ENCODE measurements at places on chromosomes 1 and 21.

GRCh38 chr1:44777969-44778635 is 2.8 kb downstream of the RPS8 start:
- H3K4me3 ChIP-seq, result peak overlapping the region; percentile 94
- peak overlapping the region; percentile 91 for H3K27ac ChIP-seq

DNA sequence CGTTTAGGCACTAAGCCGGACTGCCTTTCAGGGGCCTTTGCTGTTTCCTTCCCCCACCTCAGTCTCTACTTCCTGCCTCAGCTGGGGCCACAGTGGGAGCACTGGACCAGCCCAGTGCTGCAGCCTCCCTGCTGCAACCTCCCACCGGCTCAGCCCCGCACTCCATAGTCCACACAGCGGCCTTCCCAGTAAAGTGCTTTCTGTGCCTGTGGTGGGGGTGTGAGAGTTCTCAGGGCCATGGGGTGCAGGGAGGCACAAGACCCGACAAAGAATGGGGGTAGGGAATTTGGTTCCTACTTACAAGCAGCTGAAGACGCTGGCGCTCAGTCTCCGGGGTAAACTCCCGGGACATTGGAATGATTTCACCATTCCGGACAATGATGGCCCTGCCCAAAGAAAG is 3.5 kb downstream of the PPM1J start:
- DNase-seq, result no peak
- no peaks in the 10 kb centered on the region for H3K36me3 ChIP-seq
- H3K27ac ChIP-seq, result no peak overlapping the region
- no peak overlapping the region for H3K4me3 ChIP-seq
- H3K27me3 ChIP-seq, result peaks cover 81% of the 10 kb centered on the region
- peaks cover 11% of the 10 kb centered on the region for H3K4me1 ChIP-seq

- H3K36me3 ChIP-seq, result no peaks in the 10 kb centered on the region
- no peak for DNase-seq
- no peak overlapping the region for H3K4me3 ChIP-seq
- peaks cover 2% of the 10 kb centered on the region for H3K27me3 ChIP-seq
- H3K27ac ChIP-seq, result no peak overlapping the region
These were observed 74.8 kb downstream of the ELAVL4 start for GRCh38 chr1:50183378-50184133.

- H3K27me3 ChIP-seq, result no peaks in the 10 kb centered on the region
- no peak overlapping the region for H3K4me3 ChIP-seq
- peaks cover 8% of the 10 kb centered on the region for H3K4me1 ChIP-seq
- no peaks in the 10 kb centered on the region for H3K36me3 ChIP-seq
- H3K27ac ChIP-seq, result no peak overlapping the region
These were observed 67.0 kb upstream of the TNFSF18 start for GRCh38 chr1:173117761-173118160.

DNA sequence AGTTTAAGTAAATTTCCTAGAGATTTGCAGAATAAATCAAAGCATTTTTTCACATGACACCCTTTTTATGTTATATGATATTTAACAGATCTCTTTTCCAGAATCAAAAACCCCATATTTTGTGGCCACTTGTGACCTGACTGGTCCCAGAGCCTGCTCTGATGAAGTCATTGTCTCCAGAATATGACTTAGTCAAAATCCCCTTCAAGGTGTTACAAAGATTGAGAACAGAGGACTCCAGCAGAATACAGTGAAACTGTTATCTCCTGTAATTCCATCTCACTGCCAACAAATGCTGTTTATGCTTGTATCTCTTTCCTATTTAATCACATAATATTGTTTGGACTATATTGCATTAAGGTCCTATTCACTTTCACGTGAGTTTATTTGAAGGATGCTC is 25.6 kb downstream of the RGS1 start:
- H3K36me3 ChIP-seq, result no peaks in the 10 kb centered on the region
- no peak overlapping the region for H3K4me3 ChIP-seq
- H3K4me1 ChIP-seq, result peaks cover 5% of the 10 kb centered on the region
- no peak overlapping the region for H3K27ac ChIP-seq
- no peak for DNase-seq

- peak overlapping the region; percentile 94 for H3K27ac ChIP-seq
- no peak for DNase-seq
- H3K27me3 ChIP-seq, result no peaks in the 10 kb centered on the region
- H3K36me3 ChIP-seq, result peaks cover 1% of the 10 kb centered on the region
These were observed 596 bp downstream of the TOR3A start for GRCh38 chr1:179082333-179082998.

DNA sequence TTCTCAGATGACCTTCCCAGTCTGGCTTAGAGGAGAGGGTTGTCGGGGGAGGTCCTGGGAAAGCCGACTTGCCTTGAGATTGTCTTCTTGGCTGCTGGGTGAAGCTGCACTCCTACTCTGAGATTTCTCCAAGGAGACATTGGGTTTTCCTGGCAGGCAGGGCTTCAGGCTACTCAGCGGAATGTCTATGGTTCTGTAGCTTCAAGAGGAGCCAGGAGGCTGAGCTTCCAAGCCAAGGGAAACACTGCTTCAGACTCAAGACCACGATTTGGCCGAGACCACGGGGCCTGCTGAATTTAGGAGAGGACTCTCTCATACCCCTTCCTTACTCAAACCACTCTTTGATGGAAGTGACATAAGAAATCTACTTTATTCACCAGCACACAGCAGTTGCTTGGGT is 67.8 kb downstream of the NTMT2 start:
- no peak for DNase-seq
- H3K4me3 ChIP-seq, result no peak overlapping the region
- no peaks in the 10 kb centered on the region for H3K27me3 ChIP-seq
- no peak overlapping the region for H3K27ac ChIP-seq
- H3K36me3 ChIP-seq, result no peaks in the 10 kb centered on the region
- H3K4me1 ChIP-seq, result peaks cover 2% of the 10 kb centered on the region

- peaks cover 26% of the 10 kb centered on the region for H3K36me3 ChIP-seq
- no peak for DNase-seq
- no peaks in the 10 kb centered on the region for H3K4me1 ChIP-seq
These were observed 21.7 kb downstream of the GLRX2 start for GRCh38 chr1:193083365-193084088.

- H3K27ac ChIP-seq, result no peak overlapping the region
- peaks cover 15% of the 10 kb centered on the region for H3K4me1 ChIP-seq
- no peak for DNase-seq
- H3K27me3 ChIP-seq, result no peaks in the 10 kb centered on the region
- H3K36me3 ChIP-seq, result peaks cover 2% of the 10 kb centered on the region
These were observed 176.5 kb downstream of the PBX1 start for GRCh38 chr1:164735315-164736052.

- H3K27me3 ChIP-seq, result no peaks in the 10 kb centered on the region
- no peak for DNase-seq
- H3K4me3 ChIP-seq, result no peak overlapping the region
- no peak overlapping the region for H3K27ac ChIP-seq
- no peaks in the 10 kb centered on the region for H3K4me1 ChIP-seq
- peaks cover 25% of the 10 kb centered on the region for H3K36me3 ChIP-seq
These were observed 30.9 kb upstream of the ANGPTL7 start for GRCh38 chr1:11158291-11158690.

- peak overlapping the region; percentile 94 for H3K27ac ChIP-seq
- peak; percentile 30 for DNase-seq
These were observed 459 bp downstream of the CAPZB start for GRCh38 chr1:19484798-19485361.

DNA sequence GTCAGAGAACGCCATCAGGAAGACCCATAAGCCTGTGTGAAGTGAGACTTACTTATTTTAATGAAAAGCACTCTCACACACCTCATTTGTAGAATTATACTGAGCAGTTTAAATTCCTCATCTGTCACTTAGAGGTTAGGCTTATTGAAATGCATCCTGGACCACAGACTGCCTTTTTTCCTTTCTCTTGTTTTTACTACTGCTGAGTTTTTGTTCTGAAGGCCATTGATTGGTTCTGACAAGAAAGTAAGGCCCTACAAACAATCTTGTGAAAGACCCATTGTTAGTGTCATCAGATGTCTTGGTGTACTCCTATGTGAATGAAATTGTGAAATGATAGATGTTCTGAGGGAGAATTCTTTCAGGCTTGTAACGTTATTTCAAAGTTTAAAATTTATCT is 1343.3 kb upstream of the ADGRL2 start:
- no peak overlapping the region for H3K4me3 ChIP-seq
- H3K36me3 ChIP-seq, result no peaks in the 10 kb centered on the region

- peaks cover 11% of the 10 kb centered on the region for H3K4me1 ChIP-seq
- no peaks in the 10 kb centered on the region for H3K36me3 ChIP-seq
- DNase-seq, result no peak
These were observed 127.4 kb downstream of the HMCN1 start for GRCh38 chr1:185861630-185862029.

DNA sequence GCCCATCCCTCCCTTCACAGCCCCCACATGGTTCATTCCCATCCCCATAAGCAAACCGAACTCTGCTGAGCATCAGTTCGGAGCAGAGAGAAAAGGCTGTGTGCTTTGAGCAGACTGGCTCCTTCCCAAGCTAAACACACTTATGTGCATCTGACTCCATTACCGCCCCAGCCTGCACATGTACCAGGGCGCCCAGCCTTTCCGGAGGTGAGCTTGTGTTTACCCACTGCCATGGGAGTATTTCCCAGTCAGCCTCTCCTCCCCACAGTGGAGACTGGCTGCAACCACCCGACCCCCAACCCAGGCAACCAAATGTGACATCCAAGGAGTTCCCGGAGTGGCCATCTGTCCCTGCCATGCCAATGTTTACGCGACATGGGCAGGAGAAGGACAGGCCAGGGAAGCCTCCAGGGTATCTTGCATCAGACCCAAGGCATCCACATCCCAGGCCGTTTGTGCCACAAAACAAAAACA is 9.4 kb downstream of the TIAM1 start:
- H3K4me1 ChIP-seq, result peaks cover 22% of the 10 kb centered on the region
- H3K36me3 ChIP-seq, result peaks cover 16% of the 10 kb centered on the region
- H3K4me3 ChIP-seq, result no peak overlapping the region
- DNase-seq, result no peak
- H3K27me3 ChIP-seq, result no peaks in the 10 kb centered on the region
- peak overlapping the region; percentile 18 for H3K27ac ChIP-seq

DNA sequence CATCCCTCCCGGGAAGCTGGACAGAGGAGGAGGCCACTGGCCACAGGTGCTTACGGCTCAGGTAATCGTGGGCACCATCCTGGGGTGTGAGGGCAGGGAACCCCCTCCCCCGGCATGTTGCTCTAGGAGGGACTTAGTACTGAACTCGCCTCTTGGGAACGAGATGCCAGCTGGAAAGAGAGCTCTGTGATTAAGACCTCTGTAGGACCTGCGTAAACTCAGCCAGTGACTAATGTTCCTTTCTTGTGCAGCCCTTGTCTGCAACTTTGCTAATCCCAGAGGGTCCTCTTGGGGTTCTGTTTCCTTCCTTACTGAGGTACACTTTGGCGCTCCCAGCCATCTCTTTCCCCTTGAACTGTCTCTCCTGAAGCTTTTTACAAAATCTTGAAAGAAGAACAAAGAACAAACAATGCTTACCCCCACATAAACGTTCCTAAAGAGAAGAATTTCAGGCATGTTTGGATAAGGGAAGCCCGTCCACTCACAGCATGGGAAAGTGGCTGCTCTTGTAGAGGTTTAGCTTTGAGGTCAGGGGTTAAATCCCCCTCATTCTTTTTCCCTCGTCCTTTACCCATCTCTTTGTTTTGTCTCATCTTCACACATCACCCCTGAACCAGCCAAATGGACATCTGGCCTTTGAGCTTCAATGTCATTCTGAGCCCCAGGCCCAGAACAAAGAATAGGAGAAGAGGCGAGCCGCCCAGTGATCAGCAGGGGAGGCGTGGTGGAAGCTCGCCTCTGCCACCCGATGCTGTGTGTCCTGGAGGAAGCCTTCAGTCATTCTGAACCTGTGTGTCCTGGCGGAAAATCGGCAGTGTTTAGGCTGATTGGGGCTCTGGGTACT is 37.4 kb downstream of the CITED4 start:
- H3K4me3 ChIP-seq, result peak overlapping the region; percentile 7
- peak overlapping the region; percentile 95 for H3K27ac ChIP-seq

GRCh38 chr1:27601771-27602461 is 2.0 kb downstream of the AHDC1 start:
- H3K27me3 ChIP-seq, result peaks cover 6% of the 10 kb centered on the region
- peak overlapping the region; percentile 93 for H3K27ac ChIP-seq
- H3K4me3 ChIP-seq, result peak overlapping the region; percentile 85
- no peaks in the 10 kb centered on the region for H3K36me3 ChIP-seq

DNA sequence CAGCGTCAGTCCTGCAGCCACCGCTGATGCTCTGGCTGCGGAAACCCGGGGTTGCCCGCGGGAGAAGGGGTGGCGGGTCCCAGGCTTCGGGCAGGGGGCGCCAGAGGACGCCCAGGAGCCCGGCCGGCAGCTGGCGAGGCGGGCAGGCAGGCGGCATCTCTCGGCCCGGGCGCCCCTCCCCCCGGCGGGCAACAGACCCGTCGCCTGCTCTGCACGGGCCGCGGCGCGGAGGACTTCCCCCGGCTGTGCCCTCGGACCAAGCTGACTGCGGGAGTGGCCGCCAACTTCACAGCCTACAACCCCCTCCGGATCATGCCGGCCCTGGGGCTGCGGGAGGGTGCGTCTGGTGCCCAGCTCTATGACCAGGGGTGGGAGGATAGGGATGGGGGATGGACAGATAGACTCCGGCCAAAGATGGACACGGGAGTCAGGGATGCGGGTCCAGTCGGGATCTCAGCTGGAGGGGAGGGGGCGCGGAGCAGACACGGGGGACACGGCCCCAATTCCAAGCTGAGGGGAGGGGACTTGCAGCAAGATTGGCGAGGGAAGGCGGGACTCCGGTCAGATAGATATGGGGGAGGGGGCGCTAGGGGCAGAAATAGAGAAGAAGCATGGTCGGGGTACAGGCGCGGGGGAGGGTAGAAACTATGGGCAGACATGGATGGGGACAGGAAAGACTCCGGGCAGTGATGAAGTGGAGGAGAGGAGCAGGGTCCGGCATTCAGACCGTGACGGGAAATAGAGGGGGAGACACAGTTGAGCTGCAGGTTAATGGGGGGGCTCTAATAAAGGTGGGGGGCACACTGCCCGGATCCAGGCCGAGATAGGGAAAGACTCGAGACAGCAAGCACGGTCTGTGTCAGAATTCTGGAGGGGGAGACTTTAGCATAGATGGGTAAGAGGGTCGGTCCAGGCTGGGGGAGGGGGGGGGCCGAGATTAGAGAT is 1.1 kb downstream of the ADGRB2 start:
- peaks cover 6% of the 10 kb centered on the region for H3K4me1 ChIP-seq
- H3K27me3 ChIP-seq, result peaks cover 58% of the 10 kb centered on the region
- no peaks in the 10 kb centered on the region for H3K36me3 ChIP-seq
- peak overlapping the region; percentile 68 for H3K4me3 ChIP-seq
- DNase-seq, result peak; percentile 69

DNA sequence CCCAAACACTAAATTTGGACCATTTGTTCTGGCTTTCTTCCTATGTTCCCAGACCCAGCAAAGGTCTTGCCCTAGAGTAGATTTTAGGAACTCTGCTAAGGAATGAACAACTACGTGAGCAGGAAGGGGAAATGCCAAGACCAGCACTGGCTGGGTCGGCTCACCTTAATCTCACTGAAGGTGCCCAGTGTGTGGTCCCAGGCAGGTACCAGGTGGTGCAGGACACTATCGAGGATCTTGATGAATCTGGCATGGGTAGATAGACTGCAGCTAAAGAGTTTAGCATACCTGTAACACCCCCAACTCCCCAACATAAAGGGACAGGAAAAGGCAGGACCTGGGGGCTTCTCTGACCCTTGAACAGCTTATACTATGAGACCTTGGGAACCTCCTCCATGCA is 3.0 kb downstream of the HECTD3 start:
- H3K4me1 ChIP-seq, result peaks cover 20% of the 10 kb centered on the region
- H3K36me3 ChIP-seq, result peaks cover 7% of the 10 kb centered on the region
- no peak for DNase-seq
- H3K27ac ChIP-seq, result no peak overlapping the region

All from progenitor cell of endocrine pancreas (in vitro differentiated cells).